ENCODE measurements at places on chromosomes 5 and 9.

- DNase-seq, result no peak
Measured at GRCh38 chr5:132029609-132030330, 18.3 kb upstream of the ACSL6 start.

DNA sequence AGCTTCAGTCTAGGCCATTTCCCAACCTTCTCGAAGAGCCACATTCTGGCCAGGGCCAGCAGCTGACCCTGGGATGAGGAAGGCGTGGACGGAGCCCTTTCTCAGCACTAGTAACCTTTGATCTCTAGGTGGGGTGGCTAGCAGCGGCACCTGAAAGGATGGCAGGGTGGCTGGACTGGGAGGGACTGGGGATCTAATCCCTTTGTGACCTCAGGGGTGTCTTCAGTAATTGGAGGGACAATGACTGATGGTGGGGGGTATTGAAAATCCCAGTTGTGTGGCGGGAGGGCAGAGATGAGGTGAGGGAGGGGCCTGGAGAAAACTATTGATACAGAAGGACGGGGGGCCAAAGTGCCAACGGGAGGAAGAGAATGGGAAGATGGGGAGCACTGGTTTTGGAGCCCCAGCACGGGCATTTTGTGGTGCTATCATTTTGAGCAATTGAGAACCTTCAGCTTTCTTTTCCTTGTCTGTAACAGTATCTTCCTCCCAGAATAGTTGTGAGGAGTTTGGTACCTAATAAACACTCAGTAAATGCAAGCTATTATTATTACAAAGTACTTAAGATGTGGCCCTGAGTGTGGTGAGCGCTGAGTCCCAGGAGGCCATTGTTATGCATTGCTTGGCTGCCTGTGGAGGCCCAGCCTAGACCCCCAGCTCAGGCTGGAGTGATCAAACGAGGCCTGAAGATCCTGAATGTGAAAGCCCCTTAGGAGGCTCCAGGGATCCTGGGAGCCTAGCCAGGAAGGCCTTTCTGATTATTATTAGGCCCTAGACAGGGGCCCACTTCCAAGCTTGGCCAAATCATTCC lies 37.3 kb upstream of the UBE2D2 start:
- no peak for DNase-seq

DNA sequence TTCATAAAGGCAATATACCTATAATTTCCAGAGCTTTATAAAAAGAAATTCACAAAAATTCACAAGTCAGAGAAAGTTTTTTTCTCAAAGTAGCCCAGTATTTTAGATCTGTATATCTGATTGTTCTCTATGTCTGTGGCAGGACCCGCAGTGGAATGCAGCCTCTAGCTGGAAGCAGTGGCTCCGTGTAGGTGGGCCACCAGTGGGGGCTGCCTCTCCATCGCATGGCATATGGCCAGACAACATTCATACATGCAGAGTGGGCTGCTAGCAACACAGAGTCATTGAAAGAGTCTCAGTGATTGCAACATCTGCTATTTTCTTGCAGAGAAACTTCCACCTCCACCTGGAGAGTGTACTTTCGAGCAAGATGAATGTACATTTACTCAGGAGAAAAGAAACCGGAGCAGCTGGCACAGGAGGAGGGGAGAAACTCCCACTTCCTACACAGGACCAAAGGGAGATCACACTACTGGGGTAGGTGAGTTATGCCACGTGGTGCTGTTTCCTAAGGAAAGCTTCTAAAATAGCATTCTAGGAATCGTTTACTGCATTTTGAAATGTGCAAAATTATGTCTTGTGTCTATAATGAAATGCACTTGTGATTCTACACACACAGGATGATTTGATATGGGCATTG lies 88.5 kb upstream of the SMC5 start:
- DNase-seq, result no peak

DNA sequence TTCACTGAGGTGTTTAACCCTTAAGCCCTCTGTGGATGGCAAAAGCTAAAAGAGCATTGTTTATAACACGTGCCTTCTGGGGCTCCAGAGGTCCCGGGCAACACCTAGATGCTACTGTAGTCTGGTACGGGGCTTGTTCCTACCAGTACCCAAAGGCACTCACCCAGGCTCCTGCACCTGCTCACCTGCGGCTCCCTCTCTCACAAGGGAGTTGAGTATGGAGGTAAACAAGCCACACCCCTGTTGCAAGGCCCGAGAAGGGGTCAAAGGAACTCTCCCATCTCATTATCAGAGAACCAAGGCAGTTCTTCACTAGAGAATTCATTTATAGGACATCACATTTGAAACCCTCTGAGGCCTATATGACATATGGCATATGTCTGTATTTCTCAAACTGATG lies 53.4 kb upstream of the IL6ST start:
- no peak for DNase-seq

- DNase-seq, result no peak
Measured at GRCh38 chr9:84829471-84829870, 159.9 kb downstream of the NTRK2 start.

DNA sequence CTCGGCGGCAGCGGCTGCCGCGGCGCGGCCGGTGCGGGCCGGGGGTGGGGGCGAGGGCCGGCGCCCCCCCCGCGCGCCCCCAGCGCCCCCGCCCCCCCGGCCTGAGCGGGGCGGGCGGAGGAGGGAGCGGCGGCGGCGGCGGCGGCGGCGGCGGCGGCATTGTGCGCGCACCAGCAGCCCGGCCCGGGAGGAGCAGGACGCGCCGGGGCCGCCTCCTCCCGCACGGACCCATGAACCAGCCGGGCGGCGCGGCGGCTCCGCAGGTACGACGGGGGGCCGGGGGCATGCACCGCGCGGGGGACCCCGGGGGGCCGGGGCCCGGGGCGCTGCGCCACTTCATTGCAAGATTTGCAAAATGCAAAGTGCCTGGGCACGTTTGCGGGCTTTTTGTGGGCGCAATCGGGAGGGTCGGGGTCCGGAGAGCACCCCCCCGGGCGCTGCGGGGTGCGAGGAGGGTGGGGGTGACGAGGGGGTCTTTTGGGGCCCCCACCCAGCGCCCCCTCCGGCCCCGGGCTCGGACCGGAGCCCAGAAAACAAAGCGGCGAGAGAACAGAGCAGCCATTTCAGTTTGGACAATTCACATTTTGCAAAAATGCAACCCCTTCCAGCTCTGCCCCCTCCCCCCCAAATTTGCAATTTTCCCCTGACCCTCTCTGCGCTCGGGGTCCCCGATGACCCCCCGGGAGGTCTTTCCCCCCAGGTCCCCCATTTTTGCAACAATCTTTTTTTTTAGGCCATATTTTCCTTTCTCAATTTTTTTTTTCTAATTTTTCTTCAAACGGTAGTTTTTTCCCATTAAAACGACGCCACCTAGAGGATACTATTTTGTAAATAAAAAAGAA lies at the start of gene ZNF618:
ZNF618 (plus strand) TSS at position 159 of the 842 bp plus-strand sequence; CDS start at position 231, 72 bp downstream.
- no peak for DNase-seq

GRCh38 chr5:68709239-68709638 lies 384.6 kb upstream of the SLC30A5 start:
- DNase-seq, result no peak

DNA sequence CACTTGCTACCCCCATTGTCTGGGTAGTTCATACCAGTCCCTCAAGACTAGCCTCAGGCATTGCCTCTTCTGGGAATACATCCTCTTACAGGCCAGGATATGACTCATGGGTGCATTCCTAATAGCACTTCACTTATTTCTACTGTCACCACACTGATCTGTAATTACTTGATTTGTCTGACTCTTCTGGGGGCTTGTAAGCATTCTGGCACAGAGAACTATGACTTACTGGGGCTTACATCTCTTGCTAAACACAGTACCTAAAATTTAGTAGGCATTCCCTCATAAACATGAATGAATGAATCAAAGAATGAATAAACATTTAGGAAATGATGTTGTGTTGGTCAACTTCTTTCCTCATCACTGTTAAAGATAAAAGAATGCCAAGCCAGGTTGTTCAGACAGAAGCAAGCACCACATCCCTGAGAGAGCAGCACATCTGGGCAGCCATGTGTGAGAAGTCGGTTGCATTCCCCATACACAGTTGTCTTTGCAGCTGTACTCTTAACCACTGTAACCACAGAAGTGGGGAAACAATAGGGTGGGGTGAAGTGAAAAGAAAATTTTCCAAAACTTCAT lies 27.6 kb downstream of the IL7R start:
- no peak for DNase-seq

- no peak for DNase-seq
Measured at GRCh38 chr5:109199289-109199688, 210.5 kb downstream of the PJA2 start.

DNA sequence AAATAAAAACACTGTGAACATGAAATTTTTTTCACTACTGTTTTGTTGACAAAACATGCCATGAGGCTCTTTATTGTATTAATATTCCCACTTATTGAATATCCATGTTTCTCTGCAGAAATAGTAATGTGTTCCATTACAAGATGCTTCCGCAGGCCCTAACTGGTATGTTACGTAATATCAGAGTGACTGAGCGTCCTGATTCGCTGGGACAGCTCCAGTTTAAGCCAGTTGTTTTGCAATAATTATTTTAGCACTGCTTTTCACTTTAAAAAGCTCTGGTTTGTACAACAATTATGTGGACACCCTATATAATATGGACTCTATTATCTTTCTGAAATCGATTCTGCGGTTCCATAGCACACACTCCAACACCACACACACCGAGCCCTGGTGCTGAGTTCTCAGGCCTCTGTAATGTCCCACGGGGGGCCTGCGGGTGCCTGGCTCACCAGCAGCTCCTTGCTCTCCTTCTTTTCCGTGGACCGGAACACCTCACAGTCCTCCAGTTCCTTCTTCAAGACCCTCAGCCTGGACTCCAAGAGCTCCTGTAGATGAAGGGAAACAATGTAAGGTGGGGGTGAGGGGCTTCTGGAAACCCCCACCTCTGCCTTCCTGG lies 1.8 kb downstream of the TRIM7 start:
- no peak for DNase-seq

DNA sequence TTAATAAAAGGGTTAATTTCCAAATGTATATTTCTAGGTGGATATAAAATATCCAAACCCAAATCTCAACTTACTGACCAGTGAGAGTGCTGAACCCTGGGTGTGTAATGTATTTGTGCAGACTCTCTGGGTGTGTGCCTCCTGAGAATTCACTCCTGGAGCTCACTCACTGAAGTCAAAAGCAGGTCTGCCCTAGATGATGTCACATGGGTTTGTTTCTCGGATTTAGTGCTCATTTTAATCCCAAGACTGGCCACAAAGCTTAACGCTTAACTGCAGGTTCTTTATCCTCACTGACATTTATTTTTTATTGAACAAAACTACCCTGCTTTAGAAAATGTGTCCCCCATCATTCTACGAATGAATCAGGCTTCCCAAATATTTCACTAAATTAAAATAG lies 179.4 kb downstream of the PPP2R2B start:
- DNase-seq, result no peak

- no peak for DNase-seq
Measured at GRCh38 chr9:118635416-118635815, 733.8 kb downstream of the BRINP1 start.

GRCh38 chr9:16294133-16294770 lies 576.2 kb downstream of the BNC2 start:
- no peak for DNase-seq

- no peak for DNase-seq
Measured at GRCh38 chr9:134994926-134995791, 77.4 kb upstream of the FCN1 start.

DNA sequence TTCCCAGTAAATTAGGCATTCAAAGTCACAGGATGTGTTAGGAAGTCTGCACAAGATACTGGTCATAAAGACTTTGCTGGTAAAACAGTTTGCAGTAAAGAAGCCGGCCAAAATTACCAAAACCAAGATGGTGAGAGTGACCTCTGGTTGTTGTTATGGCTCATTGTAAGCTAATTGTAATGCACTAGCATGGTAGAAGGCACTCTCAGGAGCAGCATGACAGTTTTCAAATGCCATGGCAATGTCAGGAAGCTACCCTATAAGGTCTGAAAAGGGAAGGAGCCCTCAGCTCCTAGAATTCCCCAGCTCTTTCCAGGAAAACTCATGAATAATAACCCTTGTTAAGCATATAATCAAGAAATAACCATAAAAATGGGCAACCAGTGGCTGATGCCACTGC lies 64.3 kb upstream of the TNC start:
- DNase-seq, result no peak

GRCh38 chr5:40499518-40500273 lies 180.0 kb upstream of the PTGER4 start:
- no peak for DNase-seq

DNA sequence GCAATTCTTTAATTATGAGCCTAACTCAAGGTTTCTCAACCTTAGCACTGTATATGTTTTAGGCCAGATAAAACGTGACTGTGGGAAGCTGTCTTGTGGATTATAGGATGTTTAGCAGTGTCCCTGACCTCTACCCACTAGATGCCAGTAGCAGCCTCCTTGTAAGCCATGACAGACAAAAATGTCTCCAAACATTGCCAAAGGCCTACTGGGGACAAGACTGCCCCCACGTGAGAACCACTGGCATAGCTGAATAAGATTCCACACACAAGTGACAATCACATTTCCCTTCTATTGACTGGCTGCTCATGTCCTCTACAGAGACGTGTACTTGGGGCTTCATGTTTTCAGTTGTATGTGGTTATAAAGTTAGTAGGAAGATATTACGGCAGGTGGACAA lies 55.4 kb downstream of the GOLM1 start:
- DNase-seq, result no peak

- DNase-seq, result no peak
Measured at GRCh38 chr9:89418882-89419640, 78.9 kb downstream of the SEMA4D start.

DNA sequence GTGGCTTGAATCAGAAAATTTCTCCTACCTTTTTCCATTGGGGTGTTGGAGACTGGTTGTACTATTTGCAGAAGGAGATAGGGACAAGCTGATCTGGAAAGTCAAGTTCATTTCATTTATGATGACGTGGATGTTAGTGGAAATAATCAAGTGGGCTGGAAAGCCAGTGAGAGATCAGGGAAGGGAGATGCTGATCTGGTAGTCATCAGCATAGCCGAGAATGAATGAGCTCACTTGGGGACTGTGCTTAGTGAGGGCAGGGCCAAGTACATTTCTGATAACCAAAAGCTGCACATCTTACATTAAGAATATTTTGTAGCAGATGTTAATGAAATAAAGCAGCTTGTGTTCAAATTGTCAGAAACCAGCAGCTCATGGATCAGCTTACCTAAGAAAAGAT lies 12.1 kb downstream of the MAN2A1 start:
- no peak for DNase-seq

- no peak for DNase-seq
Measured at GRCh38 chr5:76358-77169, 15.4 kb upstream of the PLEKHG4B start.

- no peak for DNase-seq
Measured at GRCh38 chr9:89661391-89661949, 56.7 kb downstream of the GADD45G start.

- no peak for DNase-seq
Measured at GRCh38 chr9:108412755-108413154, 443.0 kb downstream of the ACTL7B start.

GRCh38 chr5:1958211-1959010 lies 75.7 kb upstream of the IRX4 start:
- DNase-seq, result no peak

GRCh38 chr5:56914678-56915077 lies 5.3 kb downstream of the SETD9 start:
- no peak for DNase-seq

- DNase-seq, result no peak
Measured at GRCh38 chr5:88552426-88552825, 283.8 kb upstream of the TMEM161B start.

DNA sequence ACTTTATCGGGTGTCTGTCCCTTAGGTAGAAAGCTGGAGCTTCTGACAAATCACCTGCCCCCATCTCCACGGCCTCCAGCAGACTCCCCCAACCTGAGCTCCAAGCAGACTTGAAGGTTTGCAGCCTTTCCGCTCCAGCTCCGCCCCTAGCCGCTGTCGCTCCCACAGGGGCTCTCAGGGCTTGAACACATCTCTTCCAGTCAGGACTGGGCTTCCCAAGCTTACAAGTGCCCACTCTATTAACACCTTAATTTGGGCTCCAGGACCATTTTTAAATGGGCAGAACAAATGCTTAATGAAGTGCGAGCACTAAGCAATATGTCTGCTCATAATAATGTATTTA lies 17.2 kb upstream of the SLC25A51 start:
- DNase-seq, result no peak
